ENCODE measurements at places on chromosomes 7 and 10. TPM values are rescaled to one million over a fixed set of nuclear protein-coding genes. Genes with fewer than 3 reads are reported as not detected.

The BMI1 gene
- 40.5 TPM for total RNA-seq

GRCh38 chr10:58436071-58436470 is 50.9 kb downstream of the TFAM start:
- DNase-seq = no peak

The PRSS1 gene
- total RNA-seq = not detected

DNA sequence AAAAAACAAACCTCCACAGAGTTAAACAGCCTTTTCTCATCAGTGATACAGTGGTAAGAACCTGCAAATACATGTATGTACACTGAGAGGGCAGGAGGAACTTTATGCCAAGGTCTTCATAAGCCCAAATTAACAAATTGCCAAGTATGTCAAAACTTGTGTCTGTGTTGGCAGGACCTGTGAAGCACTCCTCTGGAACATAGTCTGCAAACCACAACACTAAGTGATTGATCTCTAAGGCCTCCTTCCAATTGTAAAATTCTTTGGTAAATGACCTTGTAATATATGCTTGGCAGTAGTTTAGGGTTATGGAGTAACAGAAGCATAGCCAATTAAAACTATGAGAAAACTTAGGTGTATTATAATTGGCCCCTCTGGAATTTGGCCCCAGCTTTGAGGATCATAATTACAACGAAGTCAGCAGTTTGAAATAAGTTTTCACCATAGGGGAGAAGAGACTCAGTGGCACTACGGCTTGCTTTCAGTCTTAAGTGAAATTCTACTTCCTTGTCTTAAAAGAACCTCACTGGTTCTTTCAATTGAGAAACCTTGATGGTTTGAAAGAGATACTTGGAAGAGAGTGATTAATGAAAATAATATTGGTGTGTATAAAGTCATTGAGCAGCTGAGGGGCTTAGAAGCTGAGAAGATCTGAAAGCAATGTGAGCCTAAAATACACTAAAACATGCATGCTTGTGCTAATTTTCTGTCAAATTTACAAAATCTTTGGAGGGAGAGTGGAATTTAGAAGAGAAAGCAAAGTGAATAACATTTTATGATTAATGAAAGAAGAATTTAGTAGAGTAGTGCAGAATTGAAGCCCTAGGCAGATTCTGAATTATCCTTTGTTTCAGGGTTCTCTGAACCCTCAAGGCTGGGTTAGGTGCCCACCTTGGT is 57.6 kb downstream of the CNNM2 start:
- no peak for DNase-seq

The ATOH7 gene
- total RNA-seq = not detected

Measured in left cardiac atrium (tissue), 4 donors.